ENCODE measurements at places on chromosomes 6 and 20.

- peak; percentile 34 for DNase-seq
Measured at GRCh38 chr6:170522565-170523183, 30.4 kb downstream of the PSMB1 start.

- DNase-seq = no peak
Measured at GRCh38 chr6:5498579-5498899, 237.2 kb downstream of the FARS2 start.

DNA sequence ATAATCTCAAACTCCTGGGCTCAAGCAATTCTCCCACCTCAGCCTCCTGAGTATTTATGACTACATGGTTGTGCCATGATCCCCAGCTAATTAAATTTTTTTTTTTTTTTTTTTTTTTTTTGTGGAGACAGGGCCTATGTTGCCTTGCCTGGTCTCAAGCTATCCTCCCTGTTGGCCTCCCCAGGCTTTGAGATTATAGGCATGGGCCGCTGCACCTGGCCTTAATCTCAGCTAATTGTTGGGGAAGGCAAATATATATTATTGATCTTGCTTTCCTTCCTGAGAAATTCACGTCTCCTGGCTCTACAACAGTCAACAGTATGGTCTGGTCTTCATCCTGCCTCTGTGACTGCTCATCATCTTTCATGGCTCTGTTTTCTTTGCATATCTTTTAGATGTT, 20.1 kb downstream of the PCMT1 start:
- DNase-seq = no peak

DNA sequence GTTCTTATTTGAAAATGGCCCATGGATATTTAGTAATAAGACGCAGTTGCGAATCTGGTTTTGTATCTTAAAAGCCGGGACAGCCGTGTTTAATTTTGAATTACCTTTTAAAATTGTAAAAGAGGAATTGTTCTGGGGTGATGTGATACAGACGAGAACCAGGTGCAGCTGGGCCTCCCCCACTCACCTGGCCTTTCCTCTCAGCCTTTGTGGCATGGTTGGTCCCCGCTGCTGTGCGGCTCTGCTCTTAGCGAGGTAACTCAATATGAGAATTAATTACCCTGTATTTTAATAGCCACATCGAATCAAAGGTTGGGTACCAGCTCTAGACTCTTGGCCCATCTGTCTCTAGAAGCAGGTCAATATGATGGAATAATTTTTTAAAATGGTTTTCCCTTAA, 56.5 kb upstream of the DACT2 start:
- DNase-seq = no peak

DNA sequence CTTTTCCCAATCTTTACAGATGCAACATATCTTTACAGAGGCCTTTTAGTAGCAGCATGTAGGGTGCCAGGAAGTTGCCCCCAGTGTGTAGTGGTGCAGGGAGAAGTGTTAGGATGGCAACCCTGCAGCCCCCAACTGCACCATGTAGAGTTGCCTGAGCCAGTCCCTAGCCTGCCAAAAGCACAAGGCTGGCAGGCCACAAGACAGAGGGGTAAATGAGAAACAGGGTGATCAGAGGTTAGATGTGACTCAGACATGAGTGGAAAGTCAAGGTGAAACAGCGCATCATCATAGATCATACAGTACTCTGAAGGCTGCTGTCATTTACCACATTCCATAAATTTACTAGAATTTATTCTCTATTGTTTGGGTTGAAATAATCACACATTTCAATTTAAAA, 467.5 kb downstream of the PRKN start:
- DNase-seq = no peak
